ENCODE measurements at places on chromosomes 5 and 9.

- DNase-seq: no peak
These were observed 62.9 kb downstream of the EFNA5 start for GRCh38 chr5:107607671-107608345.

- no peak for DNase-seq
These were observed 10.4 kb downstream of the SLC31A1 start for GRCh38 chr9:113231701-113232100.

DNA sequence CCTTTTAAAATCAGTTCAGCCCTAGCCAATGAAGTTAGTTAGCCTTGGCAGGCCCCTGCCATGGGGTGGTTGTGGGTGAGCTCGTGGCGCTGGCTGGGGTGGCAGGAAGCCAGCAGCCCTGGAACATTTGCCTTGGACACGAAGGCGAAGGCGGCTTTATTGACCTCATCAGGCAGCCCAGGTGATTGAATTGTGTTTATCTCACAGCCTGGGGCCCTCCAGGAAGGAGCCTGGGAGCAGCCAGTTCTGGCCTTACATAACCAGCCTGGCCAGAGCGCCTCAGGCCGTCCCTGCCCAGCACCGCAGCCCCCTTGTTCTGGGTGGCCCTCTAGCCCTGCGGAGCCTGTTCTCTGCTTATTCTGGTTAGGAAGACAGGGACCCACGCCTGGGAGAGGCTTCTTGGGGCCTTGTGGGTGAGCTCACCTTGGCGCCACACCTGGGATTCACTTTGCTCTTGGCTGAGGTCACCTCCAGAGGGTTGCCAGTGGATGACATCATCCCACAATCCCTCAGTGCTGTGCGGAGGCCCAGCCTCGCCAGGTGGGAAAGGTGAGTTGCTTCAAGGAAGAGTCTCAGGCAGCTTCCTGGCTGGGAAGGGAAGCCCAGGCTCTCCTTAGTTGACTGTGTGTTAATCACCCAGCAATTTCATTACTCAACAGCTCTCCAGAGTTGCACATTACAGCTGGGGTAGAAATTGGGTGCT lies 54.4 kb upstream of the RPL26L1 start:
- DNase-seq: no peak

- DNase-seq: no peak
These were observed 9.5 kb downstream of the EXOSC3 start for GRCh38 chr9:37775216-37775919.

DNA sequence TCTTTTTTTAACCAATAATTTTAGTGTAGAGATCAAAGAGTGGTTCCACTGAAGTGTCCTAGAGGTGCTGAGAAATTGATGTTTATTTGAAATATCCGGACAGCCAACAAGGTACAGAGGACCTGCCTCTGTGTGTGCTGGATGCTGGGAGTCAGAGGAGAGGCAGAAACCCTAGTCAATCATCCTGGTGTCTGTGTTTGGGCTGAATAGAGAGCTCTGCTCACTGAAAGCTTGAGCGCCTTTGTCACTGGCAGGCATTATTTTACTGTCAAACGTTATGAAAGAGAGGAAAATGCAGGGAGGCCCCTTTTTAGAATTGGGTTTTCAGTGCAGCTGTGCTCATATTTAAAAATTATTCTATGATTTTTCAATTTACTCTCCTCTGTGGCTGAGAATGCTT lies 480.3 kb upstream of the TYRP1 start:
- DNase-seq: no peak
